ENCODE measurements at places on chromosomes 12 and 14.

- no peak for DNase-seq
These were observed 439.1 kb downstream of the NPAS3 start for GRCh38 chr14:33377596-33378390.

GRCh38 chr12:120239776-120240494 lies 25.6 kb downstream of the PXN start:
- no peak for DNase-seq

GRCh38 chr12:19946550-19946949 lies 421.8 kb upstream of the PDE3A start:
- no peak for DNase-seq

GRCh38 chr14:21556378-21557083 lies 23.3 kb downstream of the OR10G3 start:
- DNase-seq = no peak

- no peak for DNase-seq
These were observed 119.2 kb downstream of the NAV3 start for GRCh38 chr12:77949943-77950342.

DNA sequence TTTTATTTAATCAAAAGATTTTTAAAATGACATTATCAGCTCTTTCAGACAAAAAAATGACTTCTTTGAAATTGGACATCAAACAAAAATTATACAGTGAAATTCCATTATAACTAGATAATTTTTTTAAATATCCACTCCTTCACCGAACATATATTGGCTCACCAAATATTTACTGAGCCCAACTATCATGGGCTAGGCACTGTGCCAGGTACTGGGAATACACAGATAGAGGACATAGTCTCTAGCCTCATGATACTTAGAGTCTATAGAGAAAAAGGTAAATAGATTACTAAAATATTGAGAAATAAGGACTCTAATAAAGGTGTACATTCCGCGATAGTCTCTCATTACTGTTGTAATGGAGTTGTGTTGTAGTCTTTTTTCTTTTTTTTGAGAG lies 219.9 kb downstream of the SEC23A start:
- DNase-seq = no peak

DNA sequence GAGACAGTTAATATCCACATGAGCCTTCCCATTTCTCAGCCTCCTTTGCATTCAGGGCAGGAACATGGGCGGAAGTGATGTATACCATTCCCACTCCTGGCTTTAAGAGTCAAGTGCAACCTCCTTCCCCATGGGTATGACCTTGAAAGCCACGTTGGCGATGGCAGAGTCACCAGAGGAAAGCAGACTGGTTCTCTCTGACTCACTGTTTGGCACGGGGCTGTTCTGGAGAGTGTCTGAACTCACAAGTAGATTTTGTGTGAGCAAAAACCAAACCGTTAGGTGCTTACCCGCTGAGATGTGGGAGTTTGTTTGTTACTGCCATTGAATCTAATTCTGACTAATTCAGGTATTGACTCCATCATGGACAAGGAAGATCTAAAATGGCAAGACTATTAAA lies 36.7 kb upstream of the PZP start:
- DNase-seq = no peak

GRCh38 chr14:68741477-68741791 lies 51.4 kb downstream of the ZFP36L1 start:
- no peak for DNase-seq

Data from activated CD4-positive, alpha-beta T cell treated with anti-CD3 and anti-CD28 coated beads for 4 hours (primary cell).